ENCODE measurements at places on chromosomes 16 and 17.

DNA sequence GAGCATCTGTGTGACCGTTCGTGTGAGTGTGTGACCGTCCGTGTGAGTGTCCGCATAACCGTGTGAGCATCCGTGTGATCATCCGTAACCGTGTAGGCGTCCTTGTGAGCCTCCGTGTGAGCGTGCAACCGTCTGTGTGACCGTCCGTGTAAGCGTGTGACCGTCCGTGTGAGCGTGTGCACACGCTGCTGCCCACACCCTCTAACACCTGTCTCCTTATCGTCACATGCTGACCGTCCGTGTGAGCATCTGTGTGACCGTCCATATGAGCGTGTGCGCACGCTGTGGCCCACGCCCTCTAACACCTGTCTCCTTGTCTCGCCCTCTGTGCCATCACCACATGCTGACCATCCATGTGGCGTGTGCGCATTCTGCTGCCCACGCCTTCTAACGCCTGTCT lies 31.1 kb downstream of the NME3 start:
- no peak for DNase-seq

GRCh38 chr17:8155231-8155995 lies 3.2 kb upstream of the PER1 start:
- DNase-seq, result no peak

- DNase-seq, result no peak
Observed at GRCh38 chr17:80962356-80963329, 29.0 kb upstream of the CHMP6 start.

DNA sequence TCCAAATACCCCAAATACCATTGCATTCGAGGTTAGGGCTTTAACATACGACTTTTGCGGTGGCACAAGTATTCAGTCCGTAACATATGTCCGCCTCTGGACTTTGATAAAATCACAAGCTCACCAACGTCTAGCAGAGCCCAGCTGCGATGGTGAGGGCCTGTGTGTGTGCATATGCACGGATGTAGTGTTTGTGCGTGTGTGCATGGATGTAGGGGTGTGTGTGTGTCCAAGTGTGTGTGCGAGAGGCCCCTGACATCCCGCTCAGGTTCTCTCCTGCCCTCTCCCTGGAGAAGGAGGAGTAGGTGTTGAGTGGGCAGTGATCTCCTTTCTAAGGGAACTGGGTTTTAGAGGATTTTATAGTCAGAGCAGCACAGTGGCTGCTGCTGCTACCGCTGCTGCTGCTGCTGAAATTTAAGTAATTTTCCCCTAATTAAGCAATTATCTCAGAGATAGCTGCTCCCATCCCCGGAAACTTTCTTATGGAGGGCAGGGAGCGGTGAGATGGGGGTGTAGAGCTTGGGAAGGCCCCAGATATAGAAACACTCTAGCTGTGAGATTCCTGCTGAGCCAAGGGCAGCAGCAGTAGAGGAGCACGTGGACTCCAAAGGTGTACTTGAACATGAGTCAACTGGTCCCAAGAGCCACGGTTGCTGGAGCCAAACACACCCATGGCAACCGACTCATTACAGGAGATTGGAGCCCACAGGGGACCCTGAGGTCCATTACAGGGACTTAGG lies 121.7 kb upstream of the SDK2 start:
- DNase-seq, result no peak

- no peak for DNase-seq
Observed at GRCh38 chr17:38761612-38762011, 9.1 kb downstream of the PSMB3 start.

DNA sequence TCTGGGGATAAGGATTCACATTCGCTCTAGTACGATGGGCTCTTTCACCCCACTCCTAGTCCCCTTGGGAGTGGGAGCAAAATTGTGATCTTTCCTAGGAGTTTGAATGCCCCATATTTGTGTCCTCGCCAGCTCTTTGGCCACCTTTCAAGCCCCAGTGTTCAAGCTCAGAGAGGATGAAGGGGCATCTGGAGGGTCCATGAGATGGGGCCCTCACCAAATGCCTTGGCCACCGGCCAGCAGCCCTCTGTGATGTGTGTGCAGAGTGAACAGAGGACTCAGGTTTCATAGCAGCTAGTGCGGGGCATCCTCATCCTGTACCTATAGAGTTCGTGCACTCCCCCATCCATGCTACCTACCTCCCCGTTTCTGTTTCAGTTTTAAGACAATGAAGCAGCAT lies 140.6 kb downstream of the RAB11FIP4 start:
- DNase-seq, result no peak

GRCh38 chr17:7875804-7876370 lies 12.7 kb upstream of the CHD3 start:
- no peak for DNase-seq

DNA sequence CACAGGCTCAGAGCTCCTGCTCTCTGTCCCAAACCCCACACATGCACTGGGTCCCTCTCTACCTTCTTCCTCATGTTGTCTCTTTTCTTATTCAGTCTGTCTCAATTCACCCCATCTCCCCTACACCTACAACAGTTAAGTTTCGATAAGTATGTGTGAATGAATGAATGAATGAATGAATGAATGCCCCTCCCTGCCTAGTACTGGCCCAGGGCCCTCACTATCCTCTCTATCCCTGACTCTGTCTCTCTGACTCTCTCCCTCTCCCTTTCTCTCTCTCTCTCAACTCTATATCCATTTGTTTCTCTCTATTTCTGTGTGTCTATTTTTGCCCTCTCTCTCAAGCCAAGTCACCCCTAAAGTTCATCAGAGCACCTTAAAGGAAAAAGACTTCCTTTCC lies 6.7 kb upstream of the KRT9 start:
- DNase-seq, result no peak

DNA sequence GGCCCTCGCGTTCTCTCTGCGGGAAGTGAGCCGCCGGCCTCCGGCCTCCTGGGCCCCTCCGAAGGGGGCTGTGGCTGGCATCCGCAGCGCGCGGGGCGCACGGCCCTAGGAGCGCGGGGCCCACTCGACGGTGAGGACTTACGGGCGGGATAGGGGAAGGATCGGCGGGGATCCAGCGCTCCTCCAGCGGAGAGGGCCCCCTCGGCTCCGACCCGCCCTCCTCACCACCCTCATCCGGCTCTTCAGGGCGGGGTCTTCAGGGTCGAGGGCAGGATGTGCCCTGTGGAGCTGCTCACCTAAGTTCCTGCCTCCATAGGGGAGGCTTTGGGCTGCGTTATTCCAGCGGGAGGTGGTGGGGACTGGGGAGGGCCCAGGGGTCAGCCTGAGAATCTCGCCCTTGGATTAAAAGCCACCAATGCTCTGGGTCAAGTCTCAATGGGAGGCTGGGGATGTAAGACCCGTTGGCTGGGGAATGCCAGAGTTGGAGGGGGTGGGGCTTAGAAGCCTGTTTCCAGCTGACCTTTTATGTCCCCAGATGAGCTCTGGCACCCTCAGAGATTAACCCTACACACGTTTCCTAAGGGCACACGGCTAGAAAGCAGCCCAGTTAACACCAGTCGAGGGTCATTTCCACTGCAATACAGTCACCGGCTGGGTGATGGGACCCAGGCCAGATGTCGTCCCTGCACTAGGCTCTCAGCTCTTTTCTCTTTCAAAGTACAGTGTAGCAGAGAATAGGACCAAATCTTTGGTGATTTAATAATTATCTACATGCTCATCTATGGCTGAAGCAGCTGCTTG lies 13.4 kb downstream of the TBX2 start:
- DNase-seq, result no peak

DNA sequence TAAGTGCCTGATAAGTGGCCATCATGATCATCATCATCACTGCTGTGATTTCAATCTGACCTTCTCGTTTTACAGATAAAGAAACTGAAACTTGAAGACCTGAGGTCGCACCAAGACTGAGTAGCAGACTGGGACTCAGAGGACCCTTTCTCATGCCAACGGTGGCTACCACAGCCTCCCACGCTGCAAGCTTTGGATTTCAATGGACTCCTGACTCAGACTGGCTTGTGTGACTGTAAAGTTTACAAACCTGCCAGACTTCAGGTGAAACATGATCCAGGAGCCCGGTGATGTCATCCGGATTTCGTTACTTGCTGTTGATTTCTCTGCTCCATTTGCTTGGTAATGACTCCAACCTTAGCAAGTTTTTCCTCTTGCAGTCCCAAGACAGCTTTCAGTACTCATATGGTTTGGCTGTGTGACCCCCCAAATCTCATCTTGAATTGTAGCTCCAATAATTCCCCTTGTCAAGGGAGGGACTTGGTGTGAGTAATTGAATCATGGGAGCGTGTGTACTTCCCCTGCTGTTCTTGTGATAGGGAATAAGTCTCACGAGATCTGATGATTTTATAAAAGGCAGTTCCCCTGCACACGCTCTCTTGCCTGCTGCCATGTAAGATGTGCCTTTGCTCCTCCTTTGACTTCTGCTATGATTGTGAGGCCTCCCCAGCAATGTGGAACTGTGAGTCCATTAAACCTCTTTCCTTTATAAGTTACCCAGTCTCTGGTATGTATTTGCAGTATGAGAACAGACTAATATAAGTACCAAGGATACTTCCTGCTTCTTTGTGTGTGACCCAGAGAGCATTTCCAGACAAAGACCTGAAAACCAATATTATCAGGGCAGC lies 26.7 kb upstream of the IRX6 start:
- DNase-seq, result no peak

- DNase-seq, result no peak
Observed at GRCh38 chr16:25875956-25876598, 184.3 kb downstream of the HS3ST4 start.

DNA sequence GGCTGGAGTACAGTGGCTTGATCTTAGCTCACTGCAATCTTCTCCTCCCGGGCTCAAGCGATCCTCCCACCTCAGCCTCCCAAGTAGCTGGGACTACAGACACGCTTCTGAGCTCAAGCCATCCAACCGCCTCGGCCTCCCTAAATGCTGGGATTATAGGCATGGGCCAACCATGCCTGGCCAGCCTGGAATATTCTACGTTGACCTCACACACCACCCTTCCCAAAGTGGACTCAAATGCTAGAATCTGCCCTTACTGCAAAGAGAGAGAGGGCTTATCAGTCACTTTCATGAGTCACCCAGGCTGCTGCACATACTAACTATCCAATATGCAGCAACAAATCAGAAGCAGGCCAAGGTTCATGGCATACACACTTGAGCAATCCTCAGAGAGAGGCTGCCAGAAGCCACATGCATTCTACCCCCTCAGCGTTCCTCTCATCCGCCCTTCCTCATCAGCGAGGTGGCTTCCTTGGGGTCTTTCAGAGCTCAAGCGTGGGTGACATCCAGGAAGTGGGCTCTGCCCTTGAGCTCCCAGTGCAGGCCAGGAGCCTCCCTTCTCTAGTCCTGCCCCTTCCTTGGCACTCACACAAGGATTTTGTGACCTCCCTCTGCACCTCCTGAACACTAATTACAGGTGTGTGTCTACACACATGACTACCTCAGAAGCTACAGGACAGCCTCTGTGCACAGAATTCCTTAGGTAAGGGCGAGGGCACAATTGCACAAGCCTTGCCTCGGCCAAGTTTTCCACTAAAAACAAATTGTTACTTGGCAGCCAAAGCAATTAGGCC lies 24.8 kb upstream of the SIAH1 start:
- DNase-seq, result no peak

DNA sequence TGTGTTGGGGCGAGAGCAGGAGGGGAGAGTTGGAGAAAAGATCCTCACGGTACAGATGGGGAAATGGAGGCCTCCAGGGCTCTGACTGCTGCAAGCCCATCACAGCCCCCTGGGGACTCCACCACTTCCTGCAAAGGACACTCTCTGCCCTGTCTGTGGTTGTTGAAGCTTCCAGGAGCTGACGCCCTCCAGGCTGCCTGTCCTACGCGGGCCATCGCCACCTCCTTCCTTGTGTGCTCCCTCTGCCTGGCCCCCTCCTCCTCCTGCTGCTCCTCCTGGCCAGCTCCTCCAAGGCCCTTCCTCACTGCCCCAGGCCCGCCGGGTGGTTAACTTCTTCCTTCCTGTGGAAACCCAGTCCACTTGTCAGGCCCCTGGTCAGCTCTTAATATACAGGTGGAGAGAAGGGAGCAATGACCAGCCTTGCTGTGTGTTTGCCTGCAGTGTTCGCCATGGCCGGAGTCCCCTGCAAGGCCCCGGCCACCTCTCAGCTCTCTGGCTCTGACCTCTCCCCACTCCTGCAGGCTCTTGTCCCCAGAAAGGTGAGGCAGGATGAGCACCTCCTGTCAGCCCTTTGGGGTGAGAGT lies 18.4 kb upstream of the STAC2 start:
- DNase-seq, result no peak

DNA sequence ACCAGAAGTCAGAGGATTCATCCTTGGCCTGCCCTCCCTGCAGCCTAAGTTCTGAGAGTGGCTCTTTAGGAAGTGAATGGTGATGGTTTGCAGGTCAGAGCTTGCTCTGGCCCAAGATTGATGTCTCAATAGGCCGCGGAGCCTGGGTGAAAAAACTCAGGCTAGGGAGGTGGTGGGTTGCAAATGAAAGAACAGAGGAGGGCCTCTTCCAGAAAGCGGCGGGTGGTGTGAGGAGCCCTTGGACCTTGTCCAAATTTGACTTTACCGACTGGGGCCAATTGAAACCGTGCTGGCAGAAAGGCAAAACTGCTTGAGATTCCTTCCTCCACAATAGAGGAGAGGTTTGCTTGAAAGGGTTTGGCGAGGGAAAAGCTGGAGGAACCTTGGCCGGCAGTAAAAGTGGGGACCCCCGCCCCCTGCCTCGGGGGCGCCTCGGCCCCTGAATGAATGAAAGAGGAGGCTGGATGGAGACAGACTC lies 331.3 kb downstream of the SEC14L1 start:
- DNase-seq, result no peak

GRCh38 chr16:31179747-31180459 lies at the start of gene FUS:
FUS (plus strand) TSS chr16:31180139; CDS start chr16:31180215, 76 bp downstream.
- peak; percentile 83 for DNase-seq

DNA sequence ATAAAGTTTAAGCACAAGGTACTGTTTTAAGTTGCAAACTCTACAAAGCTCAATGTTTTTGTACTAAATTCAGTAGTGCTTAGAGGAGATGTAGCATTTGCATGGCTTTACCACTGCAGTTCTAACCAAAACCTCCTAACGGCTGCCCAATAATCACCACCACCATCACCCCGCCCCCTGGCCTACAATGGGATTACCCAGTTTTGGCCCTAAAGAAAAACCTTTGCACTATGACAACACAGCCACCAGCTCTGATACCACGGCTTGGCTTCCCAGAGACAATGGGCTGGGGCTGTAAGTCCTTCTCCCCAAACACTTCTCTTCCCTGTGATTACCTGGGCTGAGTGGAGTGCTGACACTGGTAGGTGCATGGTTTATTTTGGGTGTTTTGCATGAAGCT lies 58.4 kb upstream of the MTMR4 start:
- DNase-seq, result no peak
